ENCODE measurements at places on chromosomes 3 and 15.

DNA sequence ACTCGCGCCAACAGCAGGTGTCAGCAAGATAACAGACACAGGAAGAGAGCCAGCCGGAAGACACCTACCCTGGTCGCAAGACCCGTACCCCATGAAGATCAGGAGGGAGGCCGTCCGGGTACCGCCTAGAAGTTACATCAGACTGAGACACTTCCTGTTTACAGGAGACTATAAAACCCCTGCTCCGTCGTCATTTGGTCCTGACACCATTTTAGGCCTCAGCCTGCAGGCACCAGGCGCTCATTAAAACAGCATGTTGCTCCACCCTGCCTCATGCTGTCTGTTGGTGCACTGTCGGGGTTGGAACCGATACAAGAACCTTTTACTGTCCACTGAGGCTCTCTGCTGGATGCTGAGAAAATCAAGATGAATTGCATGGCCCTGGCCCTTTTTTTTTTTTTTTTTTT is 15.6 kb upstream of the PRTG start:
- no peak for DNase-seq

GRCh38 chr3:160707187-160707794 is 30.3 kb downstream of the ARL14 start:
- no peak for DNase-seq

GRCh38 chr15:32887090-32887489 is 169.3 kb downstream of the GREM1 start:
- no peak for DNase-seq

GRCh38 chr3:123053107-123053506 is 13.7 kb upstream of the PDIA5 start:
- no peak for DNase-seq

DNA sequence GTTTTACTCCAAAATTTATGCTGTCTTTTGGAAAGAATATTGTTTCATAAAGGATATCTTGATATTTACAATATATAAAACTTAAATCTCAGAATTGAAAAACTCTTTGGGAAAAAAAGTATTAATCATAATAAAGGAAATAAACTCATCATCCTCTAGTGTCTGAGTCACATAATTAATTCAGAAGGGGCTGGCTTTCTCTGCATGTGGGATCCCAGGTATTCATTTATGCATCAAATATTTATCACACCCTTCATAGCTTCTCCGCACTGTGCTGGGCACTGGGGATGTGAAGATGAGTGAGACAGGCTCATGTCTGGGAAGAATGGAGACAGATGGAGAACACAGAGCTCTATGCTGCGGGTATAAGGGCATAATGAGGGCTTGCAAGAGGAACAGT is 65.6 kb downstream of the CCNL1 start:
- DNase-seq = no peak

GRCh38 chr3:141894524-141895176 is 18.2 kb downstream of the ATP1B3 start:
- DNase-seq = no peak

GRCh38 chr3:173958805-173959204 is 561.3 kb downstream of the NLGN1 start:
- DNase-seq = no peak

- no peak for DNase-seq
Observed at GRCh38 chr3:172536505-172536904, 13.3 kb upstream of the TNFSF10 start.
